Progenitor cell of endocrine pancreas (in vitro differentiated cells): ENCODE measurements at places on chromosomes 6 and 20.

DNA sequence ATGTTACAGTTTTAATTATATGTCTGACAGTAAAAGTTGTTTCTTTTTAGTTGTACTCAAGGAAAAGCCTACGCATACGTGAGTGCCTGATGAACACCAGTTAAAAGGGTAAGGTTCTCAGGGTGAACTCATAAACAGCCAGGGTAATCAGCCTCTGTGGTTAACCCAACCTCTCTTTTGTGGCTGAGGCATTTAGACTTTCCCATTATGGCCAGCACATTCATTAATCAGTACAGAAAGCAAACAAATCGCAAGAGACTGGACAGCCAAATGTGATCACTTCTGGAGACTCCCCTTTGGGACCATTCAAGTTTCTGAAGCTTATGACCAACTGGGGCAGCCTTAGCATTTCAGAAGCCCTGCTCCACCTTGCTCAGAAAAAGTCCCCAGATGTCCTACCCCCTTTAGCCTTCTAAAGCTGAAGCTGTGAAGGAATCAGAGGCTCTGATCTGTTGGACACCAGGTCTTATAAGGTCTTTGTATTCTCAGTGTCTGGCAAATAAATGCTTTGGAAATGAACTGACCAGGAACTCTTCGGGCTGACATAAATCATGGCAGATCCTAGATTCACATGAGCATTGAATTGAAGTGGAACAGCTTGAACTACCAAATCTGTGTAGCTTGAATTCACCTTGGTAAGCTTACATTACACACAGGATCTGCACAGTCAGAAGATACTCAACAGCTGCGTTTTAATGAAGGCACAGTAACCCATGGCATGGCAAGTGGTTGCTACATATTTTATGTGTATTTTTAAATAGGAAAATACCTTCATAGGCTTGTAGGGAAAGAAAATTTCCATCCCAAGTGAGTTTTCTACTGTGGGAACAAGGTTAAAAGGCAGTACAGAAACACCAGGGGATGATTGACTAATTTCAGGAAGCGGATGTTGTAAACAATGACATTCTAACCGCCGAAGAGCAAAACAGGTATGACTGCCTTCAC is 18.7 kb downstream of the IL20RA start:
- no peak for DNase-seq

- DNase-seq = no peak
These were observed 7.1 kb downstream of the RAMACL start for GRCh38 chr6:166579237-166579850.

DNA sequence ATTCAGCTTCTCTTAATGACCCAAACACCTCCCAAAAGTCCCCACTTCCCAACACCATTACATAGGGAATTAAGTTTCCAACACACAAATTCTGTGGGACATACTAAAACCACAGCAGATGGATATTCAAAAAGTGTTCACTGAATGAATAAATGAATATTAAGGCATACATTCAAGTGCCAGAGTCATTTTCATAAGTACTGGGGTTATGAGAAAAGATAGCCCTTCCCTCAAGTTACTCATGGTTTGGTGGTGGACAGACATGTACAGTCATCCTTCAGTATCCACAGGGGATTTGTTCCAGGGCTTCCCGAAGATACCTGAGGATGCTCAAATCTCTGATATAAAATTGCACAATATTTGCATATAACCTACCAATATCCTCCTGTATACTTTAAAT is 50.4 kb downstream of the HS3ST5 start:
- DNase-seq = no peak

DNA sequence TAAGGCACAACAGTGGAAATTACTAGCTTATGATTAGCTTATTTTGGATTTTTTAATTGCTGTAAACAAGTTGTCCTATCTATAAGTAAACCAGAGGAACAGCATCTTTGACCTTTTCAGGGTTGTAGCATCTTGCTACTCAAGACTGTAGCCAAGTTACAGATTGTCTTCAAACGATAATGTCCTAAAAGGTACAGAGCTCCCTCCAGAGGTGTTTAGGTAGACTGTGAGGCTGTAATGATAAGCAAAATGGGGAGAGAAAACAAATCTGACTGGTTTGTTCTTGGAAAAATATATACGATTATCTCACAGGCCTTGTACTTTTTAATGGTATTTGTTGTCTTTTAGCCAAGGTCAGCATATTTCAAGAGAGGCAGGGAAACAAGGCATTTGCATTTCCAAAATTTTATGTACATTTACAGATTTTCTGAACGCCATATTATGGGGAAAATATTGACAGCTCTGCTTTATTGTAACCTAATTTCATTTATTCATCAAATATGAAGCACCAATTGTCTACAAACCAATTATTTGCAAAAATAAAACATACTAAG is 273.4 kb downstream of the MEI4 start:
- no peak for DNase-seq

- no peak for DNase-seq
These were observed 16.7 kb upstream of the VNN1 start for GRCh38 chr6:132730560-132730959.
